ENCODE measurements at places on chromosomes 7 and 10.
A peak's percentile ranks its signal among the peaks of the same experiment; 100 is the strongest.

- no peak for DNase-seq
Observed at GRCh38 chr7:11009631-11010030, 36.0 kb downstream of the PHF14 start.

- no peak for DNase-seq
Observed at GRCh38 chr10:74957285-74957961, 131.0 kb downstream of the KAT6B start.

- DNase-seq = no peak
Observed at GRCh38 chr7:13198036-13198435, 510.6 kb downstream of the ARL4A start.

DNA sequence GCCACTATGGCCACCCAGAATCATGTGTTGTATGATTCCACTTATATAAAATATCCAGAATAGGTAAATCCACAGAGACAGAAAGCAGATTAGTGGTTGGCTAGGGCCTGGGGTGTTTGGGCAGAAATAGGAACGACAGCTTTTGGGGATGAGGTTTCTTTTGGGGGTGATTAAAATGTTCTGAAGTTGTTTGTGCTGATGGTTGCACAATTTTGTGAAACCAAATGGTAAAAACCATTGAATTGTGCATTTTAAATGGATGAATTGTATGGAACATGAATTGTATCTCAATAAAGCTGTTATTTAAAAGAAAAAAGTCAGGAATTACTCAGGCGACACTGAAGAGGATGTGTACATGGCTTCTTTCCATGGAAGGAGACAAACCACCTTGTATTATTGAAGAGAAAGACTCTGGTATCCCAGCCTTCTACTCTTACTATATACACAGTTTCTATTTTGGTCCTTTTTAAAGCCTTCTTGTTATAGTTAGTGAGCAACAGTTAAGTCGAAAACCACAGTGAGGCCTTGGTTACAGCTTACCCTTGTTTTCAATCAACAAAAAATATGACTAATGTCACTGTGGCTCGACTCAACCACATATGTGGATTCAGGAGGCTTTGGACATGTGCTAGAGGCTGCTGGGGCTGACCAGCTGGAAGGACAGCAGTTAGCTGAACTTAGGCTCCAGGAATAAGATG lies 57.1 kb upstream of the KMT2E start:
- no peak for DNase-seq

GRCh38 chr10:82148764-82149163 lies 273.8 kb downstream of the NRG3 start:
- DNase-seq = no peak

GRCh38 chr7:28432105-28432504 lies 19.8 kb downstream of the CREB5 start:
- DNase-seq = no peak

- no peak for DNase-seq
Observed at GRCh38 chr10:474946-475345, 214.5 kb downstream of the DIP2C start.

DNA sequence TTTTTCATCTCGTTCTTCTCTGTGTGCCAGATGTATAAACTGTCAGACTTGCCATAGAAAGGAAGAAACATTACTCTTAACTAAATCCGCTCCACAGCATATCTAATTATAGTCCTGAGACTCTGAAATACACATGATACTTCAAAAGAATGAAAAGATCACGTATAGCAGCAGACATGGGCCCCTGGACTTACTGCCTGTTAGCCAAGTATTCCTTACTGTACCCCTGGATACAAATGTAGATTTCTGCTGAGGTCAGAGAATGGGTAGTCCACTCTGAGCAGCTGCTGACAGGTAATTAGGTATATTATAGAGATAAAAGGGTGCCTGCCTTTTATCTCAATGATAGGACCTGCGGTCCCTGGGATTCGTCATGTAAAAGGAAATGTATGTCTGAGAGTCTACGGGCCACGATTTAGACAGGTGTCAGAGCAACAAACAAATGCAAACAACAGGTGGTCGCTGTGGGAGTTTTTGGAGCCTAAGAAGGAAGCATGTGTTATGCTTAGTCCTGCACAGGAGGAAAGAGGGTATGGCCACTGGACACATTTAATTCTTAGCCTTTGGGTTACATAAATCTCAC lies 69.4 kb downstream of the VOPP1 start:
- DNase-seq = no peak

- no peak for DNase-seq
Observed at GRCh38 chr10:26699631-26700030, 2.1 kb downstream of the PDSS1 start.

GRCh38 chr7:94943134-94943533 lies 35.7 kb downstream of the PPP1R9A start:
- no peak for DNase-seq

DNA sequence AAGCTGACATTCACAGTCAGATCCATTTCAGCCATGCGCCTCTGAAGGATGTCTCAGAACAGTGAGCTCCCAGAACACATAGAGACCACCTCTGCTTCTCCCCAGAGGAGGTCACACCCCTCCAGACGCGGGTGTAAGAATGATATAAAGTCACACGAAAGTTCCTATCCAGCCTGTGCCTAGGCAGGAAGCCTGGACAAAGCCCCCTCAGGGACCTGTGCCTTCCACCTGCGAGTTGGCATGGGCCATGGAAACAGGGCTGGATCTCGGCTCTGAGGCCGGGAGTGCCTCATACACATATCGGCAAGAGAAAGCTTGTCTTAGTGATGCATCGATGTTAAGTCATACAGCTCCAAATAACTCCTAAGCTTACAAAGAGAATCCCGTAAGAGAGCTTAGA lies 5.0 kb downstream of the VIPR2 start:
- DNase-seq = no peak

- DNase-seq = no peak
Observed at GRCh38 chr7:7565746-7566650, 686 bp upstream of the MIOS start.

- no peak for DNase-seq
Observed at GRCh38 chr10:30433306-30433729, 666 bp upstream of the MAP3K8 start.

DNA sequence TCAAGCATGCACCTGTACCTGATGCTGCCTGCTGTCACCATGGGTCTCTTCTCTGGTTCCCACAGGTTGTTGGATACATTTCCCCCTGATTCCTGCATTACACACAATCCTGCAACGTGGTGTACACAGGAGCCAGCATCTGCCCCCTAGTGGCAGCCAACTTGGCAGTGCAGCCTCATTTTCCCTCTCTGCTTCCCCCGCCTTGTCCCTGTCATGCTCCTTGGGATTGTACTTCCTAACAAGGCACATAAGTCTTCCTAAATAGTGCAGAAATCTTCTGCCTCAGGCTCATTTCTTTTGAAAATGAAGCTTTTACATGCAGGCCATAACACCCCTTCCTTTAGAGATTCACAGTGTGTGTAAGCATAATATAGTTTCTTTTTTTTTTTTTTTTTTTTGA lies 387.5 kb downstream of the CCSER2 start:
- DNase-seq = no peak

DNA sequence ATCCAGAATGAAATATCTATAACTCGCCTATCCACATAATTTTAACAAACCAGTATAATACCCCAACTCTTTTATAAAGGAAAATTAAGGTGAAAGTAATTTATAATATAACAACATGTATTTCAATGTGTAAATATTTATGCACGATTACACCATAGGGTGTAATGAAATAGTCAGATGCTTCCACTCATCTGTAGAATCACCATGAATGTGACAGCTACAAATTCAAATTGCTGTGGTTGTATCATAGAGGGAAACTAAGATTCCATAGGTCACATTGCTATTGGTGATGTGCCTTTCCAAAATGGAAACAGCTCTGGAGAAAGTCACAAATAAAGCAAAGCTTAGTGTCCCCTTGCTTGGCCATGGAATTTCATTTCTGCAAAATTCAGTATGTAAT lies 95.7 kb downstream of the CPED1 start:
- DNase-seq = no peak

DNA sequence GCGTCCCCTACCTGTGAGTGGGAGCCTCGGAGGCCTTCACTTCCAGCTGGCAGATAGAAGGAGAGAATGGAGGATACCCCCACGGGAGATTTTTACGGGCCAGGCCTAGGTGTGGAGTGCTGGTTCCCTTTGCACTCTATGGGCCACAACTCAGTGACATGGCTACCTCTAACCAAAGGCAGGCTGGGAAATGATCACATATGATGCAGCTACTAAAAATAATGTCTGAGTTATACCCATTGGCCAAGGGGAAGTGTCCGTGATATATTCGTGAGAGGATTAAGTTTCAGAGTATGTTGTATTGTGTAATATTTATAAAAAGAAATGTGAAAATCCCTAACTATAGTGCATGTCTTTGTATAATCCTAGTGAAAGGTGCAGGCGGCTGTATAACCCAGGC lies 13.5 kb upstream of the HIPK2 start:
- no peak for DNase-seq

DNA sequence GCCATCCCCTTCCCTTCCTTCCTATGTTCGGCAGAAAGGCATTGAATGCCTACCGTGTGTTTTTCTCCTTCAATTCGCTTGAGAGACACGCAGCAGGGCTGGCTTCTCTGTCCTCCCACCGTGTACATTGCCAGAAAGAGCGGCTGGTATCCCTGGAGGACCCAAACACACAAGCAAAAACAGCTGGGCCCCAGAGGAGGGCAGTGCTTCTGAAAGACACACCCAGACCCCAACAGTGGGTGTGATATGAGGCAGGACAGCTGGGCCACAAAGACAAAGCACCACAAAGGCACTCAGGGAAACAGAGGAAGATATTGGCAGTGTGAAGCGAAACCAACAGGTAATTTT lies 133.1 kb upstream of the SH2B2 start:
- DNase-seq = no peak

DNA sequence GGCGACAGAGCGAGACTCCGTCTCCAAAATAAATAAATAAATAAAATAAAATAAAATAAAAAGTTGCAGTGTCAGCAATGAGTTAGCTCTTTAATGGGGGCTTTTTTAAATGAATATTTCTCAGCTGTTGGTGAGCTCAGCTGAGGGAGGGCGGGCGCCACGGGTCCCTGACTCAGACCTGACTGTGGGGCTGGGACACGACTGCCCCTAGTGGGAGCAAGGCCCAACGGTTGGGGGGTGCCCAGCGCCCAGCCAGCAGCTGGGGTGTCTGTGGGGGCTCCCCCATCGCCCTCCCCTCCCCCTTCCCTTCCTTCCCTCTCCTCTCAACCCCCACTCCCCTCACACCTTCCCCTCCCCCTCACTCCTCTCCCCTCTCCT lies 46.6 kb downstream of the PWWP2B start:
- peak; percentile 61 for DNase-seq

DNA sequence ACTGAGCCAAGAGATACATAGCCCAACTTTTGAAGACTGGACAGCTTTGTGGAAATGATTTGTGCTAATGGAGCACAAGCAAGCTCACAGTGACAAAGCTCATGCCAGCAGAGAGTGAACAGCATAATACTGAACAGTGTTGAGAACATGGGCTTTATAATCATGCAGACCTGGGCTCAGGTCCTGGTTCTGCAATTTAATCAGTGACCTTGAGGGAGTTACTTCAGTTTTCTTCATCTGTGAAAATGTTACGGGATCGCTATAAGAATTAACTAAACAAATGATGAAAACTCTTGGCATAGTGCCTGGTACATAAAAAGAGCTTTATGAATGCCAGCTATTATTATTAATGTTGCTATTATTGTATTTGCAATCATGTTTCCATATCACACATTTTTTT lies 690.5 kb upstream of the LRRN3 start:
- DNase-seq = no peak

GRCh38 chr7:136803028-136803427 lies 65.4 kb upstream of the CHRM2 start:
- no peak for DNase-seq

- DNase-seq = no peak
Observed at GRCh38 chr10:845526-845925, 86.0 kb downstream of the LARP4B start.

- no peak for DNase-seq
Observed at GRCh38 chr7:49762666-49763065, 10.8 kb upstream of the VWC2 start.

DNA sequence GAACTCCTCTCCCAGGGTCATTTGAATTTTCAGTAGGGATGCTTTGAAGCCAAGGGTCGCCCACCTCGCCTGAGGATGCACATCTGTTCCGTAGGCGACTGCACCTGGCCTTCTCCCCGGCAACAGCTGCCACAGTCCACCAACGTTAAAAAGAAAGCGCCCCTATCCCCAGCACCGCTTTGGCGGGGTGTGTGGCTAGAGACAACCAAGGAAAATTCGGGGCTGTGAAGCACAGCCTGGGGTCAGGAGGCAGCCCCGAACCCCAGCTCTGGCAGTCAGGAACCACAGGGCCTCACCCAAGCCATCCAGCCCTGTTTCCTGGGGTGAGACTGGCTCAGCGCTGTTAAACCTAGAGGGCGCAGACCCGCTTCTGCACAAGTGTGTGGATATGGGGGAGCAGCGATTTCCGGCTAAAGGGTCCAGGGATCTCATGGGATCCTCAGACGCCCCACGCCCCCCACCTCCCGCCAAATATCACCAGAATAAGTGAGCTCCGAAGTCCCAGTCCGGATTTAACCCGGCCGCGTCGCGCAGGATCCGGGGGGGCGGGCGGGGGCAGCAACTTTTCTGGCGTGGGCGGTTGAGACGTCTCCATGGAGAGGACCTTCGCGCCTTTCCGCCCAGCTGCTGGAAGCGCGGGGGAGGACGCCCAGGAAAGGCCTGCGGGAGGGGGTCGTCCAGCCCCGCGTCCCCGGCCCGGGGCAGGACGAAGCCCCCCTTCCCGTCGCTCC lies 822 bp downstream of the ZC3HAV1L start:
- DNase-seq = peak; percentile 6

DNA sequence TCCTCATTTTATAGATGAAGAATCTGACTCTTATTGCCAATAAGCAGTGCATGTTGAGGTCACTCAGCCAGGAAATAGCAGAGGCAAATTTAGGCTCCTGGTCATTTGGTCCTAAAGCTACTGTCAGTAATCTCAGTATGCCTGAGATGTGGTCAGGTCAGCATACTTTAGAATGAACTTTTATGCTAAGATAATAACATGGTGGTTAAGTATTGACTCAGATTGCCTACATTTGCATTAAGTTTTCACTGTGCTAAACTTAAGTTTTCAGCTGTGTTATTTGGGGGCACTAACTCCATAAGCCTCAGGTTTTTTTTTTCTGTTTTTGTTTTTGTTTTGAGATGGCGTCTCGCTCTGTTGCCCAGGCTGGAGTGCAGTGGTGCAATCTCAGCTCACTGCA lies 35.9 kb upstream of the CCSER2 start:
- no peak for DNase-seq

GRCh38 chr10:100738055-100738827 lies 7.1 kb upstream of the PAX2 start:
- no peak for DNase-seq

- DNase-seq = no peak
Observed at GRCh38 chr10:12660812-12661211, 311.5 kb downstream of the CAMK1D start.

GRCh38 chr7:78499971-78500370 lies 701.4 kb downstream of the PHTF2 start:
- no peak for DNase-seq

DNA sequence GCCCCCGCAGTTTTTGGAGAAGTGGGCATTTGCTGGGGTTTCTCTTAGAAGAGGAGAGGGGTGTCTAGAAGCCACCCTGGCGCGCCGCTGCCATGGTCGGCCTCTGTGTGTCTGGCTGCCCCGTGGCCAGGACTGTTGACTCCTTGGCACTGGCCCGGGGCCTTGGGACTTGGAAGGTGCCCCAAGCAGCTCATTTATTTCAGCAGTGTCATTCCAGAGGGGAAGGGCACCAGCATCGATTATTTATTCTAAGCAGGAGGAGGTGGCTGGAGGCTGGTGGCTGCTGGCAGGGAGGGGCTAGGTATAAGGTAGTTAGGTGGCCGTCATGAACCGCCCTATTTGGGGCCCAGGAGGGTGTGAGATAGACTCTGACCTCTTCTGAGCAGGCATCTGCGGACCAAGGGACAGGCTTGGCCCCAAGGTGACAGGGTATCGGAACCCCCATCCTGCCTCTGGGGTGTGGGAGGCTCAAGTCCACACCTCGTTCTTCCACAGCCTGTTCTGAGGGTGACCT lies 1.6 kb downstream of the GTF2IRD1 start:
- no peak for DNase-seq

Measured in activated T-cell treated with anti-CD3 and anti-CD28 coated beads for 1 hour (primary cell).